Activated CD4-positive, alpha-beta T cell treated with anti-CD3 and anti-CD28 coated beads for 24 hours (primary cell): ENCODE measurements at places on chromosomes 6 and 20.

- DNase-seq, result no peak
These were observed 313.9 kb upstream of the SOX4 start for GRCh38 chr6:21279619-21280018.

- no peak for DNase-seq
These were observed 475.6 kb upstream of the ADGRB3 start for GRCh38 chr6:68159433-68159832.

GRCh38 chr20:50649590-50649989 is 41.8 kb downstream of the RIPOR3 start:
- no peak for DNase-seq

DNA sequence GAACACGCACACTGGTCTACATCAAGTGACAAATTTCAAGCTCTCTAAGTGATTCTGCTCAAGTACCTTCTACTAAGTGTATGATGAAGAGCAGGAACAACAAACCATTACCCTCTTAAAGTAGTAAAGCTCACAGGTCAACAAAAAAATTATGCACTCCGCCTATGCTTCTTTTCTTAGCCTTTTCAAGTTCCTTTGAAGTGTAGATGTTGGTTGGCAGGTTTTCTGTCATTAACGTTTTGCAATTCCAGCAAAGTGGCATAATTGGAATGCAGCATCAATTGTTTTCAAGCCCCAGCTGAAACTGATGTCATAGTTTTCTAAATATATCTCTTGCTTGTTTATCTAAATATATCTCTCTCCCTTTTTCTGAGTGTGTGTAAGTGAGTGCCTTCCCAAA is 396.9 kb upstream of the EYS start:
- no peak for DNase-seq

GRCh38 chr6:15447546-15448267 is 201.8 kb downstream of the JARID2 start:
- no peak for DNase-seq

DNA sequence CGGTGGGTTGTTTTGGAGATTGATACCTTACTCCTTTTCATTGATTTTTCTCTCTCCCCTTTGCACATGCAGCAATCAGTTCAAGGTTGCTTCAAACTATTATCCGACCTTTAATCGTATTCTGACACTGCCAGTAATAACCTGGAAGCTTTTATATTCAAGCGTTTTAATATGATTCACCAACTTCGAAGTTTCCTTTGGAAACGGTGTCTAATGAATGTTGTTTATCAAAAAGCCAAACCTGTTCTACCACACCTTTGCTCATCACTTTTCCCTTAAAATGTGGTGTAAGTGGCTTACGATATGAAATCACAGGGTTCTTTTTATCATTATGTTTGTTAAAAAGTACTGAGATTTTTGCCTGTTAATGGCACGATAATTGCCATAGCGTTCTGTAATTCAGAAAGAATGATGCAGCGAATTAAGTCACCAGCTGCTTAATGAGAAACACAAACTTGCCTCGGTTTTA is 660 bp downstream of the STXBP5 start:
- no peak for DNase-seq

- no peak for DNase-seq
These were observed 40.6 kb downstream of the MLIP start for GRCh38 chr6:54151861-54152260.

DNA sequence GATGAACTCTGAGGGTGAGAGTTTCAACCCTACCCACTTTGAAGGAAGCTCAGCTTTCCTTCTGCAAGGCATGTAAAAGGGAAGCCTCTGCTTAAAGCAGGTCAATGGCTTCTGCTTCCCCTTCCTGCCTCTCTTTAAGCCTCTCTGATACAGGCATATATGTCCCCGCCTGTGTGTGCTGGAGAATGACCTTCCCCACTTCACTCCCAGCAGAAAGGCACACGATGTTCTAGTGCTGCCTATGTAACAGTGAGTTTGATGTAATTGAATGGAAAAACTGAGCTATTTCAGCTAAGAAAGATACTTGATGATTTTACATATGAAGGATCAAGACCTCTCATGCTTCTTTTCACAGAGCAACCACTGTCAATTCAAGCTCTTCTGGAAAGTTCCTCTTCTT is 632.2 kb downstream of the HACE1 start:
- no peak for DNase-seq

DNA sequence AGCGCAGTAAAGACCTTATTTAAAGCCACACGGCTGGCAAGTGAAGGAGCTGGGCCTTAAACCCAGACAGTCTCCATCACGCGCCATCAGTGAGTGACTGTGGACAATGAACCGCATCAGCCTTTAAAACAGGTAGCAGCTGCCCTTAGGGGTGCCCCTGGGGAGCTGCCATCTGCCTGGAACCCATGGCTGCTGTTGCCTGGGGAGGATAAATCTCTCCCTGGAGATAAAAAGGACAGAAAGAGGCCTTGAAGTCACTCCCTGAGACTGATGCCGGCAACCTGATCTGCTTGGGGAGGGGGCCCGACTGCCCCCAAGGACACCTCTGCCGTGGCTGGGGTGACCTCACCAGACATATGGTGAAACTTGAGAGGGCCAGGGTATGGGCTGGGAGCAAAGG is 73.5 kb downstream of the PREX1 start:
- DNase-seq, result no peak

- DNase-seq, result no peak
These were observed 6.5 kb downstream of the PXDC1 start for GRCh38 chr6:3744901-3745470.
